ENCODE measurements at places on chromosomes 16 and 17. TPM values are rescaled to one million over a fixed set of nuclear protein-coding genes. Genes with fewer than 3 reads are reported as not detected.

EVI2A gene
- 1.3 TPM for total RNA-seq

DDX28 gene
- total RNA-seq = 14.8 TPM

UBE2Z gene
- total RNA-seq = 60.0 TPM

SDR42E2 gene
- total RNA-seq = not detected

ARL17B gene
- 8.5 TPM for total RNA-seq

OMG gene
- not detected for total RNA-seq

ITGB4 gene
- total RNA-seq = 689 TPM

NPIPB6 gene
- total RNA-seq = 5.4 TPM

GINS2 gene
- 0.98 TPM for total RNA-seq

VTN gene
- total RNA-seq = not detected

KRT20 gene
- not detected for total RNA-seq

NLE1 gene
- total RNA-seq = 13.0 TPM

RSKR gene
- total RNA-seq = 6.9 TPM

CIBAR2 gene
- not detected for total RNA-seq

GPR142 gene
- not detected for total RNA-seq

TMED6 gene
- not detected for total RNA-seq

KRTAP4-3 gene
- total RNA-seq = 1.2 TPM

DPEP1 gene
- 1.7 TPM for total RNA-seq

CDH13 gene
- 246 TPM for total RNA-seq

KRTAP2-1 gene
- total RNA-seq = 7.0 TPM

XYLT1 gene
- total RNA-seq = 19.3 TPM

CLEC18B gene
- not detected for total RNA-seq

ARMC7 gene
- total RNA-seq = 10.6 TPM

ADAD2 gene
- total RNA-seq = not detected

SHCBP1 gene
- 1.2 TPM for total RNA-seq

CTRB1 gene
- not detected for total RNA-seq

FOXF1 gene
- 0.10 TPM for total RNA-seq

CDK5R1 gene
- total RNA-seq = 4.8 TPM

AURKB gene
- total RNA-seq = 5.8 TPM

HSPB9 gene
- total RNA-seq = not detected

DLX3 gene
- total RNA-seq = 36.5 TPM

NETO2 gene
- total RNA-seq = 2.2 TPM

LRRC37A gene
- 11.0 TPM for total RNA-seq

BMERB1 gene
- 9.7 TPM for total RNA-seq

CEP112 gene
- total RNA-seq = 7.6 TPM

TBC1D3C gene
- total RNA-seq = 0.42 TPM

OR1A1 gene
- not detected for total RNA-seq

All from lower leg skin (tissue), 4 donors.